Upper lobe of right lung (tissue), 1 donor: ENCODE measurements at places on chromosomes 3 and 15.

- DNase-seq, result no peak
Observed at GRCh38 chr15:51558411-51558810, 64.2 kb downstream of the DMXL2 start.

DNA sequence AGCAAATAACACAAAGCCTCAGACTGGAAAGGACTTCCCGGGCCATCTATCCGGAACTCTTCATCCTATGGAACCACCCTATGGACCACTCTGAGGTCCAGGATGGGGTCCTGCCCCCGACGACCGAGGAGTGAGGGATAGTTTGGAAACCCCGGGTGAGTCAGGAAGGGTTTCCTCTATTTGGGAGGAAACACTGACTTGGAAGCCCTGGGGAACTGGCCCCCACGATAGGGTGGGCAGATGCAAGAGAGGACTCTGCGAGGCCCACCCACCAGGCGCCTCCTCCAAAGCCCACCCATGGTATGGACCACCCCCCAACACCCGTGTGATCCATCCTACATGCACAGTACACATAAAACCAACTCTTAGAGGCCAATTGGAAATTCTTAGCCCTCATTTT lies 69.4 kb downstream of the CPN2 start:
- peak; percentile 28 for DNase-seq

DNA sequence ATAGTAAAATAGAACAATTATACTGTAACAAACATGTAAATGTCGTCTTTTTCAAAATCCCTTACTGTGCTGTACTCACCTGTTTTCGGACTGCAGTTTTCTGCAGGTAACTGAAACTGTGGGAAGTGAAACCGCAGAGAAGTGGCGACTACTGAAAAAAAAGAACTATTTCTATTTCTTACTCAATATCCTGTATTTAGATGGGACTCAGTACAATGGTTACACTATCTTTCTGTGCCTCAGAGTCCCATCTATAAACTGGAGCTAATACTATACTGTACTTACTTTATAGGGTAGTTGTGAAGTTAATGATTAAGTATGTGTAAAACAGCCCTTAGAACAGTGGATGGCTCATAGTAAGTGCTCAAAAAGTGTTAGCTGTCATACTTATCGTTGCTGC lies 14.3 kb upstream of the P2RY12 start:
- DNase-seq, result no peak

DNA sequence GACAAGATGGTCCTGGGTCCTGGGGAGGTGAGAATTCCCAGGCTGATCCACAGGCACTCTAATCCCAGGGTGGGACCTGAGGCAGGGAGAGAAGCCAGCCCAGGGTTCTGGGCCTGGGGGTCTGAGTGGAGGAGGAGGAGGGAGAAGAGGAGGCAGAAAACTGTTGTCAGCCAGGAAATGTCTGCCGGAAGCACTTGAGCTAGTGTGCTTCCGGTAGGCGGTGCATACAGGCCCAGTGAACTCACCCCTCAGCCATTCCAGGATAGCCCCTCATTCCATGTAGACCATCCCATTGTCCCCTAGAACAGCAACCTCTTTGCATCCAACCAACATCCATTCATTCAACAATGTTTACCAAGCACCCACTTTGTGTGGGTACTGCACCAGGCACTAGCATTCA lies 47.9 kb upstream of the LCTL start:
- no peak for DNase-seq

DNA sequence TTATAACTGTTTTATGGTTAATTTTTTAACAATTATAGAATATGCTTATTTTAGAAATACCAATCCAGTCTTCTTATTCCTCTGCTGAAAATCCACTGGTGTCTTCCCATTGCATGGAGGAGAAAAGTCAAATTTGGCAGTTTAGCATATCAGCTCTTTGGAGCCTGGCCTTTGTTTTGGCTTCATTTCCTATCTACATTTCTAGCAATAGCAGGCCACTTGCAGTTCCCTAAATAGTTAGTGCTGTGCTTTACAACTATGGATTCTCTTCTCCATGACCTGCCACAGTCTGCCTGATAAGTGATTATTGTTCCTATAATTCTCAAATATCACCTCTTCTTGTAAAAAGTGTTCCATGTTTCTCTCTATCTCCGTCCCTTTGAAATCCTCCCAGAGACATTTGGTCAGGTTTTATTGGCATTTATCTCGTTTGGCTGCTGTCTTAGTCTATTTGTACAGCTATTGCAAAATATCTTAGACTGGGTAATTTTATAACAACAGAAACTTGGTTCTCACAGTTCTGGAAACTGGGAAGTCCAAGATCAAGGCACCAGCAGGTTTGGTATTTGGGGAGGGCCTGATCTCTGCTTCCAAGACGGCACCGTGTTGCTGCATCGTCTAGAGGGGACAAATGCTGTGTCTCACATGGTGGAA lies 8.2 kb upstream of the SEC22A start:
- no peak for DNase-seq

DNA sequence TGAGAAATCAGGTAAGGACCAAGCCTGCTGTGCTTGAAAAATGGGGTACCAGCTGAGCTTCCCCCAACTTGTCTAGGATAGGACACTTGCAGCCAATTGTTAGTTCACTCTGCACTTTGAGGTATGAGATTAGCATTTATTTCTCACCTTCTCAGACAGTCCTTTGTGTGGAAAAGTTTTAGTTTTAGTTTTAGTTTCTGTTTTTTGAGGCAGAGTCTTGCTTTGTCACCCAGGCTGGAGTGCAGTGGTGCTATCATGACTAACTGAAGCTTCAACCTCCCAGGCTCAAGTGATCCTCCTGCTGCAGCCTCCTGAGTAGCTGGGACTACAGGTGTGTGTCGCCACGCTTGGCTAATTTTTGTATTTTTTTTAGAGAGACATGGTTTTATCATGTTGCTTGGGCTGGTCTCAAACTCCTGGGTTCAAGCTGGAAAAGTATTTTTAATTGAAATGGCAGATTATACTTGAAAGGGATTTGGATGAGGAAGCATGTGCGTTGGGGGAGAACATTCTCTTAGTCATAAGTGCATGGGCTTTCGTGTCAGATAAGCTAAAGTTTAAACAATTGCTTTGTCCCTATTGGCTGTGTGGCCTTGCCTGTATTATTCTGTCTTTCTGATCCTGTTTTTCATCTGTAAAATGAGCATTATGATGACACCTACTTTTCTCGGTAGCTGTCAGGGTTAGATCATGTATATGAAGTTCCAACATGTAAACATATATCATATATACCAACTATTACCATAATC lies 25.2 kb upstream of the CCK start:
- no peak for DNase-seq

- no peak for DNase-seq
Observed at GRCh38 chr15:47486040-47486439, 231.3 kb upstream of the SEMA6D start.

DNA sequence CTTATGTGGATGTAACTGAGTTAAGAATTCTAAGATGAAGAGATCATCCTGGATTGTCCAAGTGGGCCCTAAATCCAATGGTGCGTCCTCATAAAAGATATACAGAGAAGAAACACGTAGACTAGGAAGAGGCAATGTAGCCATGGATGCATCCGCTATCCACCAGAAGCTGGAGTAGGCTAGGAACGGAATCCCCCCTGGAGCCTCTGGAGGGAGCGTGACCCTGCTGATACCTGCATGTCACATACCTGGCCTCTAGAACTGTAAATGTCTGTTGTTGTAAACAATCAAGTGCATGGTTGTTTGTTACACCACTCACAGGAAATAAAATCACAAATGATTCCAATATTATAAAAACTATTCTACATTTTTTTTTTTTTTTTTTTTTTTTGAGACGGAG lies 254.5 kb upstream of the RORA start:
- no peak for DNase-seq

DNA sequence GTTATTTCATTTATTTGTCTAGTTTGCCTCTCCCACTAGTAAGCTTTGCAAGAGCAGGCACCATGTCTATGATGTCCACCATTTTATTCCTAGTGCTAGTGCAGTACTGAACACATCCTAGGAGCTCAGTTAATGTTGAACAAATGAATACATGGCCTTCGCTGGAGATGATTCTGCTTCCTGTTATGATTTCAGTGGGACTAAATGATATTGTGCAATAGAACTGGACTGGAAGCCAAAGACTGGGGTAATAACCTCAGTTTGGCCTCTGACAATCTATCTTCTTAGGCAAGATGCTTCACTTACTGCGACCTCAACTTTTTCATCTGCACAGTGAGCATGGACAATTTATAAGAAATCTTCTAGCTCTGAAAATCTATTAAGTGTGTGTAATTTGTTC lies 191.3 kb downstream of the ADAMTSL3 start:
- DNase-seq, result no peak

- peak; percentile 65 for DNase-seq
Observed at GRCh38 chr3:161851941-161852566, 355.4 kb downstream of the OTOL1 start.

DNA sequence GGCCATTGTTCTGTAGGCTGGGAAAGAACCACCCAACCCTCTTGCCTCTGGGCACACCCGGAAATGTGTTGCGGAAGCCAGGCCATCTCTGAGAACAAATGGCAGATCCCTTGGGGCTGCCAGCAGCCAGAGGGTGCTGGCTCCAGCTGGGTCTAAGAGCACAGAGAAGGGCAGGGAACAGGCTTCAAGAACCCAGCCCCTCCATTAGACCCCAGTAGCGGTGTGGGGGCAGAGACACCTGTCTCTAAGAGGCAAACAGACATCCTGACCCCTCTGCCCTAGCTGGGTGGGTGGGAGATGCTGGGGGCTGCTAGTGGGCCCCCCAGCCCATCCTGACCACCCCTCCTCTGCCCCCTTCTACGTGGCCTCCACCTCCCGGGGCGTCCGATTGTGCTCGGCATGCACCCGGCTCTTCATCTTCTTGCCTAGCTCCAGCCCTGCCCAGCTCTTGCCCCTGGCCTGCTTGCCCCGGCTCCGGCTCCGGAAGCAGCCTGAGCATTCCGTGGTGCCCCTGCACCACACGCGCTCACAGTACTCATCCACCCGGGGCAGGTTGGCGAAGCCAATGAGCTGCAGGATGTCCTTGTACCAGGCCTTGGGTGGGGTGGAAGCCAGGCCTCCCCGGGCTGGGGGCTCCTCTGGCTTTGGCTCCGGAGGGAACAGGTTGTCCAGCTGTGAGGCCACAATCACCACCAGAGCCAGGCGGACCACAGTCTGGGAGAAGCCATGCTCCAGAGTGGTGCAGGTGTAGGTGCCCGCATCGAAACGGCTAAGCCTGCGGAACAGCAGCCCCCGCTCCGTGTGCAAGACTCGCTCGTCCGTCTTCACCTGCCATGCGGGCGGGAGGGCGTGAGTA lies 9.4 kb downstream of the SEMA3G start:
- peak; percentile 46 for DNase-seq
